ENCODE measurements at places on chromosomes 1 and 21. TPM values are rescaled to one million over a fixed set of nuclear protein-coding genes. Genes with fewer than 3 reads are reported as not detected.

- DNase-seq, result no peak
Observed at GRCh38 chr1:45682942-45683341, 3.4 kb downstream of the GPBP1L1 start.

- peak; percentile 94 for DNase-seq
Observed at GRCh38 chr1:228457396-228458176, 29.6 kb upstream of the RNF187 start.

Gene ANXA9
- total RNA-seq, result 0.19 TPM

Gene HRNR
- 0.05 TPM for total RNA-seq

Gene TSPAN1
- 1.6 TPM for total RNA-seq

DNA sequence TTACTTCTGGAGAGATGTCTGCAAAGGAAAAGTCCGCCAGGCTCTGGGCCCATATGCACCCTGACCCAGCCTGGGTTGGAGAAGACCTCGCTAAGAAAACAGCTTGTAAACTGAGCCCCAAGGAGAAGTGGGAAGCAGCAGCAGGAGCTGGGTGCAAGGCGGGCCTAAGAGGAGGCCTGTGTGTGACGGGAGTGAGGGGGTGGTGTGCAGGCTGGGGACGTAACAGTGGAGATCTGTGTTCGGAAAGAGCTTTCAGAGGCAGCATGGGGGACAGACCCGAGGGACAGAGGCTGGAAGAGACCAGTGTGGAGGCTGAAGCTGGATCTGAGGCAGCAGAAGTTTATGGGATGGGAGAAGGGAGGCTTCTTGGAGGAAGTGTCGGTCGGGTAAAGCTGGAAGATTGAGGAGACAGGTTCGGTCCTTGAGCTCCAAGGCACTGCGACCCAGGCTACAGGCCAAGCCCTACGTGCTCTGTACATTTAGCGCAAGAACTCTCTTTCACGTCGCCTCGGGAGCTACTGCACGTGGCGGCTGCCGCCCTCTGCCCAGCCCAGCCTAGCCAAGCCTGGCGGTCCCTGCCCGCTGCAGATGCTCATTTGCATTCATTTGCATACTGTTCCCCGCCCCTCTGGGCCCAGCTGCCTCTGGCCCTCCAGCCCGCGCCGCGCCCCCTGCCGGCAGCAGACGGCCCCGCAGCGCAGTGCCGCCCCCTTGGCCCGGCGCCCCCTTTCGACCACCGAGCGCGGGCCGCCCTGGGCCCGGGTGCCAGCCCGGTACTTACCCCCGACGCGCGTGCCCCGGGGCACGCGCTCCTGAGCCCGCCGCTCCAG, 6.3 kb downstream of the HPCA start:
- peak; percentile 77 for DNase-seq

Gene OR2T34
- not detected for total RNA-seq

All from posterior vena cava (tissue), 2 donors.